ENCODE measurements at places on chromosomes 3 and 15.

- no peaks in the 10 kb centered on the region for H3K27me3 ChIP-seq
- no peaks in the 10 kb centered on the region for H3K36me3 ChIP-seq
- H3K4me1 ChIP-seq, result no peaks in the 10 kb centered on the region
- DNase-seq, result no peak
- no peak overlapping the region for H3K4me3 ChIP-seq
Measured at GRCh38 chr3:122200661-122201060, 17.2 kb downstream of the CASR start.

GRCh38 chr3:112041321-112041720 lies 6.8 kb downstream of the TMPRSS7 start:
- H3K27ac ChIP-seq, result no peak overlapping the region
- no peaks in the 10 kb centered on the region for H3K27me3 ChIP-seq
- DNase-seq, result no peak
- H3K36me3 ChIP-seq, result no peaks in the 10 kb centered on the region

DNA sequence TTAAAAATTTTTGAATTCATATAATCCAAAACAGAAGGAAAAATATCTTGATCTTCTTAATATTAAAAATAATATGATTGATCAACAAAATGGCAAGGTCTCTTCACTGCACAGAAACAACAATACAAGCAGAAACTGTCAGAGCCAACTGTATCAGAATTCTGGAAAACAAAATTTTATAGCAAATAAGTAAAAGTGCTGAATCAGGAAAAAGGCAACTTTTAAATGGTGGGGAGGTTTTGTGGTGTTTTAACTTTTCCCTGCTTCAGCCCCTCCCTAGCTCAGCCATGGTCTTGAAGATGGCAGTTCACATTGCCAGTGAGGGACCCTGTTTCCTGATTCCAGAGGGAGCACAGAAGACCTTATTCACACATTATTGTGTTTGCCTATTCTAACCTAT lies 37.6 kb downstream of the SPESP1 start:
- DNase-seq, result no peak
- H3K27me3 ChIP-seq, result no peaks in the 10 kb centered on the region
- no peaks in the 10 kb centered on the region for H3K4me1 ChIP-seq
- no peaks in the 10 kb centered on the region for H3K36me3 ChIP-seq

DNA sequence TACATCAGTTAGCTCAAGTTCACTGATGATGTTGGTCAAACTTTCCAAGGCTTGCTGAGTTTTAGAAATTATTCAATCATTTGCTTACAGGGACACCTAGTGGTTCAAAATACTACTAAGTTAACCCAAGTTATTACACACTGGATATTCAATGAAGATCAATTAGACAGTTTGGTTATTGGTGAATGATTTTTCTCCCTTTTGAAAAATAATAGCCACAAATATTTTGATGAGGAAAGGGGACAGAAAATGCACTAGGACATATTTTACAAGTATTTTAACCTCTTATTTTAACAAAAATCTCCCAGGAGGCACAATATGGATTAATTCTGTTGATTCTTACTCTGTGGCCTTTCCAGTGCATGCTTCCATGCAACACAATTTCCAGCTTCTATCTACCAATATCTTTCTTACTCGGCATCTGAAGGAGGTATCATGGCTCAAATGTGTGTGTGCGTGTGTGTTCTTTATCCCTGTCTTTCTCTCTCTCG lies 20.1 kb upstream of the GOLGA6L2 start:
- no peaks in the 10 kb centered on the region for H3K27me3 ChIP-seq
- DNase-seq, result no peak
- H3K4me3 ChIP-seq, result no peak overlapping the region

DNA sequence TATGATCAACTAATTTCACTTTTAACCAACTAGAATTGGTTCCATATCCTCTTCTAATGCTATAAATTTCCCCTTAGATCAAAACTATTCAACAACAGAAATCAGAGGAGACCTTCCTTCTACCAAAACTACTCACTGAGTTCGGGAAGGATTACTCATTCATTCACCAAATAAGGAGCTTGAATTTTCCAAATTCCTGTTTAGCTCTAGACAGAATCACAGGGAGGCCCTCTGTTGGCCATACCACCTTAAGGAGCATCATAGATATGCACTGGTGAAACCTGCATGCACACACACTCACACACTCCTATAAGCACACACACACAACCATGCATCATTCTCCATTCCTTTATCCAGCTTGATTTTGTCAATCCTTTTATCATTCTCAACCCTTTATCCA lies 49.0 kb downstream of the SUCLG2 start:
- H3K27me3 ChIP-seq, result no peaks in the 10 kb centered on the region
- no peaks in the 10 kb centered on the region for H3K4me1 ChIP-seq
- H3K4me3 ChIP-seq, result no peak overlapping the region
- no peak for DNase-seq
- no peak overlapping the region for H3K27ac ChIP-seq
- H3K36me3 ChIP-seq, result peaks cover 22% of the 10 kb centered on the region

GRCh38 chr3:127954640-127955039 lies 39.6 kb downstream of the KBTBD12 start:
- no peak for DNase-seq
- H3K4me3 ChIP-seq, result no peak overlapping the region
- H3K27ac ChIP-seq, result no peak overlapping the region
- H3K4me1 ChIP-seq, result no peaks in the 10 kb centered on the region
- H3K27me3 ChIP-seq, result no peaks in the 10 kb centered on the region

DNA sequence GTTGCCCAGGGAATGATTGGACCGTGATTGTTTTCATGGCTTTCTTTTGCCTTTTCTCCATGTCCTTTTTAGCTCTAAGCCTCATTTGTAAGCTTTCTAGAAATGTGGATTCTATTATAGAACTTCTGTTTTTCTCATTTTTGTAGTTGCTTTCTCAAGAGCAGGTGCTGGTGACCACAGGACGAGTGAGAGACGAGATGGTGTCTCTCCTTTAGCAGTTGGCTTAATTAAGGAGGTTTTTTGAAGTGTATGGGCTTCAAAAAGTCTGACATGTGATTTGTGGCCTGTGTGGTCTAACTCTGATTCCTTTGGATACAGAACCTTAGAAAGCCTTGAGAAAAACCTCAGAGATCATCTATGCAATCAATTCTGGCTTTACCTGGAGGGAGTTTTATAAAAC lies 292.8 kb downstream of the LPP start:
- no peak for DNase-seq
- H3K27ac ChIP-seq, result no peak overlapping the region
- H3K36me3 ChIP-seq, result no peaks in the 10 kb centered on the region
- no peak overlapping the region for H3K4me3 ChIP-seq
- H3K27me3 ChIP-seq, result no peaks in the 10 kb centered on the region

DNA sequence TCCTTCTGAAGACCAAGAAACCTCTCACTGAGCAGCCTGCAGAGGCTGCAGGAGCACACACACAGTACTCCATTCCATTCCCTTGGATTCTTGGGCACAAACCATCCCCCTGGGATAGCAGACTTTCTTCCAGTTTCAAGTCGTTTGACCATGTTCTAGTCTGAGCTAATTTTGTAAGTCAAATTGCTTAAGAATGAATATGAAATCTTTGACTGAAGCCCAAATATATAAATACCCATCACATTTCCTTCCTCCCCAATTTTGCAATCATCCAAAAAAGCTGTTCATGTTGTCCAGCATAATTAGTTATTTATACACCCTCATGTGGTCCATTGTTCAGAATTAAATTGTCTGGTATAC lies 231.2 kb upstream of the TPRG1 start:
- no peaks in the 10 kb centered on the region for H3K4me1 ChIP-seq
- no peaks in the 10 kb centered on the region for H3K27me3 ChIP-seq
- H3K27ac ChIP-seq, result no peak overlapping the region
- H3K4me3 ChIP-seq, result no peak overlapping the region

- peaks cover 3% of the 10 kb centered on the region for H3K4me1 ChIP-seq
- H3K4me3 ChIP-seq, result no peak overlapping the region
- no peaks in the 10 kb centered on the region for H3K36me3 ChIP-seq
- H3K27me3 ChIP-seq, result no peaks in the 10 kb centered on the region
Measured at GRCh38 chr15:53384417-53384816, 375.0 kb downstream of the WDR72 start.

GRCh38 chr3:167787440-167787839 lies 51.9 kb downstream of the SERPINI1 start:
- no peaks in the 10 kb centered on the region for H3K36me3 ChIP-seq
- no peak overlapping the region for H3K4me3 ChIP-seq
- H3K27ac ChIP-seq, result no peak overlapping the region
- no peaks in the 10 kb centered on the region for H3K27me3 ChIP-seq

DNA sequence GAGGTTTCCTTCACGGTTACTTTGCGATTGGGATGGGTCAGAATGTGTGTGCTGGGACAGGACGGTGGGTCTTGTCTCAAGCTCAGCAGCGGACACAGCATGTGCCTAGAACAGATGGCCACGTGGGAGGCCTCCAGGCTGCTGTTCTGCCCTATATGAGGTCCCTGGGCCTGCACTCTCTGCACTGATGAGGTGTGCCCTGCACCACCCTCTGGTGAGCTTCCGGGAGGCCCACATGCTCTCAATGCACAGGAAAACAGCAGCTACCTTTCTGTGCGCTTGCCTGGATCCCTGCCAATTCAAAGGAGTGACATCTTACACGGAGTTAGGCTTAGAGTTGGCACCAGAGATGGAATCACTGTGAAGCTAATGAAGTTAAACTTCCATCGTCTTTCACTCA lies 59.8 kb downstream of the BOC start:
- H3K27me3 ChIP-seq, result no peaks in the 10 kb centered on the region
- H3K36me3 ChIP-seq, result no peaks in the 10 kb centered on the region
- peaks cover 19% of the 10 kb centered on the region for H3K4me1 ChIP-seq

- no peak overlapping the region for H3K4me3 ChIP-seq
- no peaks in the 10 kb centered on the region for H3K27me3 ChIP-seq
- H3K36me3 ChIP-seq, result no peaks in the 10 kb centered on the region
- no peak overlapping the region for H3K27ac ChIP-seq
- H3K4me1 ChIP-seq, result no peaks in the 10 kb centered on the region
- DNase-seq, result no peak
Measured at GRCh38 chr15:34012461-34013028, 26.5 kb downstream of the AVEN start.

GRCh38 chr3:23800731-23801130 lies 5.0 kb upstream of the UBE2E1 start:
- no peak overlapping the region for H3K4me3 ChIP-seq
- H3K4me1 ChIP-seq, result no peaks in the 10 kb centered on the region
- H3K27me3 ChIP-seq, result no peaks in the 10 kb centered on the region
- H3K36me3 ChIP-seq, result no peaks in the 10 kb centered on the region
- no peak overlapping the region for H3K27ac ChIP-seq
- DNase-seq, result no peak

GRCh38 chr3:47414666-47415587 lies 34.1 kb downstream of the PTPN23 start:
- no peaks in the 10 kb centered on the region for H3K4me1 ChIP-seq
- peaks cover 35% of the 10 kb centered on the region for H3K36me3 ChIP-seq
- H3K4me3 ChIP-seq, result no peak overlapping the region
- H3K27me3 ChIP-seq, result no peaks in the 10 kb centered on the region
- no peak overlapping the region for H3K27ac ChIP-seq

GRCh38 chr15:25852661-25853524 lies 10.2 kb downstream of the ATP10A start:
- no peak overlapping the region for H3K27ac ChIP-seq
- no peaks in the 10 kb centered on the region for H3K27me3 ChIP-seq
- DNase-seq, result no peak
- H3K4me1 ChIP-seq, result no peaks in the 10 kb centered on the region
- H3K4me3 ChIP-seq, result no peak overlapping the region
- no peaks in the 10 kb centered on the region for H3K36me3 ChIP-seq
